ENCODE measurements at places on chromosomes 1 and 21.
A peak's percentile ranks its signal among the peaks of the same experiment; 100 is the strongest.

DNA sequence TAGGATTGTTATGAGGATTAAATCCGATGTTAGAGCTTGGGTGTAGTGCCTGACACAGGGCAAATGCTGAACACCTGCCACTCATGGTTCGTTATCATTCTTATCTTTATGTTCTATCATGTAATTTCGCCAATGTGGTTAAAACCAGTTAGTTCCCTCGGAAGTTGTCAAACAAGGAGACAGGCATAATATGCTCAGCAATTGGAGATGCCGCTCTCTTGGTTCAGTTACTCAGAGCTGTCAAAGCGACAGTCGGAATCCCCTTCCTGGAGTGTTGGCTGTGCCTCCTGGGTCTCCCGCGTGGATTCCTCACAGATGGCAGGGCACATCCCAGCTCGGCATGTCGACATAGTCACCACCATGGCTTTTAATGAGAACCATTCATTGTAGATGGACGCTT is 192.2 kb downstream of the ROR1 start:
- DNase-seq: no peak

DNA sequence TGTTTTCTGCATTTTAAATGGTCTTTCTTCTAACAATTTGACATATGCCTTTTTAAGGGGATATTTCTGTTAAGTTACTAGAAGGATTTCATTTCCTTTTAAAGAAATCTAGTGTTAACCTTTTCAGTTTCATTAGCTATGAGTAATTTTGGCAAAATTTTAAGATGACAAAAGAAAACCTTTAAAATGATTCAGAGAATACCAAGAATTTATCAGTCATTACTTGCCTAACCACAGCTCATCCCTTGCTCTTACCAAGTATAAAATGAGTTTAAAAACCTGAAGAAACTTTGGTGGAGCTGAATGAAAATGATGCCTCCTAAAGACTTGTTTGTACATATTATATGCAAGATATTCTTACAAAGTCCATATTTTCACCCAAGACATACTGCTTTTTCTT is 101.7 kb downstream of the NEK7 start:
- no peak for DNase-seq

DNA sequence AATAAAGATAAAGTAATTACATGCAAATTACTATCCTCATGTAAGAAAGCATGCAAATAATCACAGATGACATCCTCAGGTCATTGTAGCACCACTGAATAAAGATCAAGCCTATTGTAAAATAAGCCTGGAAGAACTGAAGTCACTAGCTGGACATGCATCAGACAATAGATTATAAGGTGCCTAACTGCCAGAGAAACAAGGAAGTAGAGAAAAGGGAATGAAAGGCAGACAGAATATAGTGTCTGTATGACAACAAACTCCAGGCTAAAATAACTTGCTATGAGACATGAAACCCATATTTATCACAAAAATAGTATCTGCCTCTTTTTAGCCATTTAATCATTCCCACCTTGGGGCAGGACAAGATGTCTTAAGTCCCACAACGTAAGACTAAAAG is 108.7 kb downstream of the ENAH start:
- no peak for DNase-seq

DNA sequence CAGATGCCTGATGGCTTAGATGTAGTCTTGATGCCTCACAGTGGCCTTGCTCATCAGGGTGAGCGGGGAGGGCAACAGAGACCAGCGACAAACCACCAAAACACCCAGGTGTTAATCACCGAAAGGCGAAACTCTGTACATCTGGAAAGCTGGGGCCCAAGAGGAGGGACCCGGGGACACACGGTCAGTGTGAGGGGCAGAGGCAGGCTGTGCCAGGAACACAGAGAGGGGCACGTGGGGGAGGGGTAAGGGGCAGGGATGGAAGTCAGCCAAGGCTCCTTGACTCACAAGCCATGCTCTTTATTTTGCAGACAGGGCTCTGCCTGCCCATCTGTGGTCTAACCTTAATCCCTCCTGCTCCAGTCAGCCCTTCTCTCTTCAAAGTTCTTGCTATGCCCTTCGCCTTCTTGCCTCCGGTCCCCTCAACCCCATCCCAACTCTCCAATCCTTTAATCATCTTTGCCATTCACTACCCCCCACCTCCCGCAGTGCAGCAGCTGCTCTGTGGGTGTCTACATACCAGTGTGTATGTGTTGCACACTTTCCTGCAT is 4.3 kb downstream of the MEF2D start:
- DNase-seq: no peak

GRCh38 chr1:15684042-15684461 is at the start of gene PLEKHM2:
PLEKHM2 (plus strand) TSS chr1:15684320; CDS start chr1:15684559, 239 bp downstream.
- peak; percentile 63 for DNase-seq

GRCh38 chr1:50348449-50349241 is 74.6 kb downstream of the DMRTA2 start:
- no peak for DNase-seq

DNA sequence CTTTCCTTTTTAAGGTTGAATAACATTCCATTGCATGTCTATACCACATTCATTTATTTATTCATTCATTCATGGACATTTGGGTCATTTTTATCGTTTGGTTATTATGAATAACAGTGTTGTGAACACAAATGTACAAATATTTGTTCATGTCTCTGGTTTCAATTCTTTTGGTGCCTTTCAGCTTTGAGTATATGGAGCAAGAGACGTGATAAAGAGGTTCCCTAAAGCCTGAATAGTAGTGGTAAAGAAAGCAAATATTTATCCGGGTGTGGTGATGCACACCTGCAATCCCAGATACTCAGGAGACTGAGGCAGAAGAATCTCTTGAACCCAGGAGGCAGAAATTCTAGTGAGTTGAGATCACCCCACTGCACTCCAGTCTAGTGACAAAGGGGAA is 5.3 kb upstream of the RLF start:
- DNase-seq: no peak

DNA sequence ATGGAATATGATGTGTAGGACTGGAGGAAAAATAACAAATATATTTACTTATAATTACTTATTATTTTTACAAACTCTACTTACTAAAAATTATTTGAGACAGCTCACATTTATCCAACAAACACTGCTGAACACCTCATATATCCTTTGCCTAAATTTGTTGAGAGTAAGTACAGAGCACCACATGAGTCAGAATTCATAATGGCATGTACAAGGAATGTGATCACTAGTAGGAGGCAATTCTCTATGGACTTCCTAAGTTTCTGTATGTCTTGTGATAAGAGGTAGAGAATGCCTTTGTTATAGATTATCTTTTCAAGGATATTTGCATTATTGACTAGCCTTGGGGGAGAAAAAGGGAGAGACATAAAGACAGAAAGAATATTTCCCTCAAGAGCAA is 8.2 kb upstream of the ST6GALNAC3 start:
- no peak for DNase-seq

- no peak for DNase-seq
Measured at GRCh38 chr21:38495696-38496095, 2.6 kb downstream of the ERG start.

- no peak for DNase-seq
Measured at GRCh38 chr1:212108981-212109380, 73.4 kb downstream of the DTL start.

DNA sequence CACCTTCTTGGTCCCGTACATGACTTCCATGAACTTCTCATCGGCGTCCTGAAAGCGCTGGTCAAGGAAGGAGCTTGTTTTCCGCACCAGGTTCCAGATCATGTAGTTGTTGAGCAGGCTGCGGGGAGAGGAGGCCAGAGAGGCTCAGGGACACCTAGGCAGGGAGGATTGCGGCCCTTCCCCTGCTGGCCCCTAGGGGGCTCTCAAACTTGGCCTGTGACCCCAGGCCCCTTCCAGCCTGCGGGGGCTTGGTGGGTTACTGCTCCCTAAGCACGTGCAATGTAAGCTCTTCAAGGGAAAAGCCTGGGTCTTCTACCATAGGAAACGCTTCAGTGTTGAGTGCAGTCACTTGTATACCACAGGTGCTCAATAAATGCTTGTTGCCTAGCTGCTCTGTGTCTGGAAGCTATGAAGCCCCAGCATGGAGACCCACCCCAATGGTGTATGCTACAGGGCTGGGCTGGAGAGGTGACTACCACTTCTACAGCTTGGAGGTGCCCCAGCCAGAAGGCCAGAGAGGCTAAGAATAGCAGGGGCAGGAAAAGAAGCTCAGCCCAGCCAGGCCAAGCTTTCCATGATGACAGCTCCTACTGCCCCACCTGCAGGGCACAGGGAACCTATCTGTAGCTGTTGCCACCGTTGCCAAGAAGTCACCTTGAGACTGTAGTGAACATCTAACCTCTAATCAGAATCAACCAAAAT is 45.1 kb downstream of the ECE1 start:
- no peak for DNase-seq

DNA sequence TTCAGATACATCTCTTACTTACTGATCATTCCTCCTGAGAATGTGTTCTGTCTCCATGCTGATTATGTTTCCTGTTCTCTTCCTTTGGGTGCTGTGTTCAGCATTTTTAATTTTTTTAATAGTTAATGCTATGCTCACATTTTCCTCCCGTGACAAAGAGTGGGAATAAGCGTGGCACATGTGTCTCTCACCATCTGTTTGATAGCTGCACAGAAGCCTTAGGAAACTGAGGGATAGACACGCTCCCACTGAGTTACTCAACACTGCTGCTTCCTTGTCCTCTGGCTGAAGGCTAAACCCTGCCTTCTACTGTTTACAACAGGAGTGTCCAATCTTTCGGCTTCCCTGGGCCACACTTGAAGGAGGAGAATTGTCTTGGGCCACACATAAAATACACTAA is 264.2 kb downstream of the DISC1 start:
- DNase-seq: no peak

- no peak for DNase-seq
Measured at GRCh38 chr1:192707978-192708547, 72.1 kb downstream of the RGS13 start.

GRCh38 chr1:167088746-167089417 is 1.3 kb downstream of the GPA33 start:
- no peak for DNase-seq

DNA sequence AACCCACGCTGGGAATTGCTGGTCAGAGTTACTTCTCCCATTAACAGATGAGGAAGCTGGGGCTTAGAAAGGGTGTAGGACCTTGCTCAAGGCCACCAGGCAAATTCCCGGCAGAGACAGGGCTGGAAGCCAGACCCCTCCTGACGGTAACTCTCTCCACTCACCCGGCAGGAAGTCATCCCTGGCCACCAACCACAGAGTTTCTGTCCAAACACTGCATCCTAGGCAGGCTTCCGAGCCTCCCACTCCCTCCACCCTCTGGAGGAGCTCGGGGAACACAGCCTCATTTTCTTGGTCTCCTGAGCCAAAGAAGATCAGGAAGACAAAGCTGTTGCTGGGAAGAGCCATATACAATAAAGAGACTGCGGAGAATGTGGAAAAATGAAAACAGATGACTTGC is 25.0 kb upstream of the ZNF436 start:
- peak; percentile 91 for DNase-seq

GRCh38 chr1:169511316-169512005 is 25.7 kb upstream of the SLC19A2 start:
- DNase-seq: no peak

GRCh38 chr1:228058949-228059633 is 23.4 kb upstream of the ARF1 start:
- peak; percentile 38 for DNase-seq

DNA sequence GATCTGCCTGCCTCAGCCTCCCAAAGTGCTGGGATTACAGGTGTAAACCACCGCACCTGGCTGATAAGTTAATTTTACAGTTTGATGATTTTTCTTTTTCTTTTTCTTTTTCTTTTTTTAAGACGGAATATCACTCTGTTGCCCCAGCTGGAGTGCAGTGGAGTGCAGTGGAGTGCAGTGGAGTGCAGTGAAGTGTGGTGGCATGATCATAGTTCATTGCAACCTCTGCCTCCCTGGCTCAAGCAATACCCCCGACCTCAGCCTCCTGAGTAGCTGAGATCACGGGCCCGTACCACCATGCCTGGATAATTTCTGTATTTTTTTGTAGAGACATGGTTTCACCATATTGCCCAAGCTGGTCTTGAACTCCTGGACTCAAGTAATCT is 84.4 kb upstream of the CXADR start:
- DNase-seq: no peak

GRCh38 chr1:91877574-91878208 is 8.3 kb downstream of the TGFBR3 start:
- DNase-seq: no peak

- DNase-seq: no peak
Measured at GRCh38 chr1:86739648-86740509, 35.5 kb downstream of the SH3GLB1 start.

- DNase-seq: peak; percentile 78
Measured at GRCh38 chr1:50968821-50969610, 1.0 kb upstream of the CDKN2C start.

DNA sequence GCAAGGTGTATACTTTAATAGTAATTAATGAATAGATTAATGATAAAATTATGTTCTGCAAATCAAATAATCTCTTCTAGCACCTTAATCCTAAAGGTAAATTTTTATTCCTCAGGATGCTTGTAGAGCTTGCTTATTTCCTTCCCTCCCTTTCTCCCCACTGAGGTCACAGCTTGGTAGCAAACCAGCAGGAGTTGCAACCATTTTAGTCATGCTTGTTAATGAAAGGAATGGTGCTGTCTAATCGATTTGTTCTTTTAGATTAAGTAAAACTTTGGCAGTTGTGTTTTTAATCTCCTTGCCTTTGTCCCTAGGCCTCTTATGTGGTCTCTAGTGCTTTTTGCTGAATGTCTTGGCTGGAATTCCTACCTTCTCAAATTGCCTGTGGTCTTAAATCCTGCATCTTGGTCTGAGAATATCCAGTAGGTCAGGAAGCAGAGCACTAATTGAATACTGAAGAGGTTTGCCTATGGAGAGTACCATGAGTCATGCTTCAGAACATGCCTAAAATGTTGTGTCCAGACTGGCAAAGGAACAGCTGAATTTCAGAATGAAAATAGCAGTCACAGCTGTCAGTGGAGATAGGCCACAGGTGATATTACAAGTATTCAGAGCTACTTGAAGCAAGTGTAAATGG is 36.3 kb upstream of the RWDD3 start:
- DNase-seq: no peak

GRCh38 chr1:41449326-41449921 is 35.1 kb downstream of the EDN2 start:
- DNase-seq: no peak

GRCh38 chr21:46193829-46194373 is 9.6 kb upstream of the SPATC1L start:
- peak; percentile 26 for DNase-seq

DNA sequence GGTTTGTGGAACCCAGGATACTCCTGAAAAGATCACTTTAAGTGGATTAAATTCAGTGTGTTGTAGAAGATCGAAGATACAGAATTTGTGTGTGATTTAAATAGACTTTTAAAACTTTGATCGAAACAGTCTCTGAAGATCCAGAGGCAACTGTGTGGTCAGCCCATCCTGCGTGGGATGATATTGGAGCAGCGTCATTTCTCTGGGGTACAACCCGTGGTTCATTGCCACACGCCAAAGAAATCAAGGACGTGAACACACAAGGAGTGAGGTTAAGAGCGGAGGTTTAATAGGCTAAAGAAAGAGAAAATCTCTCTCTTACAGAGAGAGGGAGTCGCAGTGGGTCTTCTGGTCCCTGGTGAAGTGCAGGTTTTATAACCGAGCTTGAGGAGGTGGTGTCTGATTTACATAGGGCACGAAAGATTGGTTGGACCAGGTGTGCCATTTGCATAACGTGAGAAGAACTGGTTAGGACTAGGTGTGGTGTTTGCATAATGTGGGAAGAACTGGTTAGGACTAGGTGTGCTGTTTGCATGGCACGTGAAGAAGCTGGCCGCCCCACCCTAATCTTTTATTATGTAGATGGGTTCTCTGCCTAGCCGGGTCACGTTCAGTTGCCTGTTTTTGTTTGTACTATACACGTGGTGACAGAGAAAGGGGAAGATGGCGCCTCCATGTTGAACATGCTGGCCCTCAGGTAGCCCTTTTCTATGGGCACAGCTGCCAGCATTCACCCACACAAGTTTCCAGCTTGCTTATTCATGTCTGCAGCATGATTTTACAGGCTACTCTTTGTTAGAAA is 82.3 kb downstream of the ADSS2 start:
- no peak for DNase-seq
